ENCODE measurements at places on chromosomes 7 and 10.

- no peak for DNase-seq
Measured at GRCh38 chr10:12512332-12513002, 163.1 kb downstream of the CAMK1D start.

- DNase-seq = peak; percentile 20
Measured at GRCh38 chr7:31017032-31017675, 35.0 kb upstream of the ADCYAP1R1 start.

GRCh38 chr10:92110039-92110794, 180.7 kb downstream of the CPEB3 start:
- no peak for DNase-seq

DNA sequence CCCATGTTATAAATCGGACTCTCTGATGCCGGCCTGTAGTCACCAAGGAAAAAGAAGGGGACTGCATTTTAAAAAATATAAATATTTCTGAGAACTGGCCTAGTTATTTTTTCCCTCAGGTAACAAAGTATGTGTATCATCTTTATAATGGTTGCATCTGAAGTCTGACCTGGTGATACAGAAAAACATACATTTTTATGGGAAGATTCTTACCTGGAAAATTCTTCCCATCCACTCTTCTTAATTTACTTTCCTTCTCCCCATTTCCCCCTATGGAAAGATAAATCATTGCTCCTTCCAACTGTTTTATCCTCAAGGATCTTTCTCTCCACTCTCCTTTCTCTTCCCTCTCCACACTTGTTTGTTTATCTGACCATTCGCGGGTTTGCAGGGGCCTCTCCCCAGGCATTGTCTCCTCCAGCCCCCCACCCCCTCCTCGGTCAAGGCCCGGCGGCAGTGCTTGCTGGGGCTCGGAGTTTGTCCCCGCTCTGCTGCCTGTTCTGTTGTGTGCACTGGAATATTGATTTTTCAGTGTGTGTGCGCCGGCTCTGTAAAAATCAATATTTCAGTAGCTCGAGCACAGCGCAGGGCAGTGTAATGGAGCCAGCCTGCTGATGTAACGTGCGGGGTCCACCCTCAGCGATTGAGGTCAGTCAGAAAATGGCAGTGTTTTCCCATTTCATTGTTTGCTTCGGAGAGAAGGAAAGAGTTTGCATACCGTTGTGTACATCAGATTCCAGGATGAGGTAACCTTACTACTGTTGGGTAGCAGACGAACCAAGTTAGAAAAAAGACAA, 199.5 kb upstream of the NFE2L3 start:
- DNase-seq = no peak

DNA sequence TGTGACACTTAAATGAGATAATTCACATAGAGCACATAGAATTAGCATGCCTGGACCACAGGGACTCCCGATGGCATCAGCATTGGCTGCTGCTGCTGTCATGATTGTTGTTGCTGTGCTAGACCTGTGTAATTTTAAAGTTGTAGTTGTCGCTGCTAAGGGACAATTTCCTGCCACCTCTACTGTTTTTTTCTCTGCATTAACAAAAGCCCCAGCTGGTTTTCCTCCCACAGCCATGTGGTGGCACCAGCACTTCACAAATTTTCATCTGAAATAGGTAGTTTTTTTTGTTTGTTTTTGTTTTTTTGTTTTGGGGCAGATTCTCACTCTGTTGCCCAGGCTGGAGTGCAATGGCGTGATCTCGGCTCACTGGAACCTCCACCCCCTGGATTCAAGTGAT, 25.4 kb upstream of the PRXL2A start:
- DNase-seq = peak; percentile 63

- no peak for DNase-seq
Measured at GRCh38 chr7:100154651-100155491, 3.7 kb downstream of the TRAPPC14 start.

DNA sequence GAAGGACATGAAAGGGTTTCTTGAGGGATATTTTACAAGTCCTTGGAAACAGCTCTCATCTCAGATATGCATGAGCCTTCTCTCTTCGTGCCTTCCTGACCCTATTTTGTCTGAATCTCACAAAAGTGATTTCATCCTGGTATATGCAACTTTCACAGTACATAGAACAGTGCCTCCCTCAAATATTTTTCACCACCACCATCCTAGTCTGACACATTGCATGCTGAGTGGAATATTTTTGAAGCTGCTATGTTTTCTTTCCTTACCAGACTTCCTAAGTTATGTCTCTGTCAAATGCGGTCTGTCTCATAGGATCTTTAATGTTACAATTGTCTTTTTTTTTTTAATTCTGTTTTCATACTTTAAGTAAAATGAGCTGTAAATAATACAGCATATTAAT, 673.3 kb upstream of the LRRN3 start:
- DNase-seq = no peak

DNA sequence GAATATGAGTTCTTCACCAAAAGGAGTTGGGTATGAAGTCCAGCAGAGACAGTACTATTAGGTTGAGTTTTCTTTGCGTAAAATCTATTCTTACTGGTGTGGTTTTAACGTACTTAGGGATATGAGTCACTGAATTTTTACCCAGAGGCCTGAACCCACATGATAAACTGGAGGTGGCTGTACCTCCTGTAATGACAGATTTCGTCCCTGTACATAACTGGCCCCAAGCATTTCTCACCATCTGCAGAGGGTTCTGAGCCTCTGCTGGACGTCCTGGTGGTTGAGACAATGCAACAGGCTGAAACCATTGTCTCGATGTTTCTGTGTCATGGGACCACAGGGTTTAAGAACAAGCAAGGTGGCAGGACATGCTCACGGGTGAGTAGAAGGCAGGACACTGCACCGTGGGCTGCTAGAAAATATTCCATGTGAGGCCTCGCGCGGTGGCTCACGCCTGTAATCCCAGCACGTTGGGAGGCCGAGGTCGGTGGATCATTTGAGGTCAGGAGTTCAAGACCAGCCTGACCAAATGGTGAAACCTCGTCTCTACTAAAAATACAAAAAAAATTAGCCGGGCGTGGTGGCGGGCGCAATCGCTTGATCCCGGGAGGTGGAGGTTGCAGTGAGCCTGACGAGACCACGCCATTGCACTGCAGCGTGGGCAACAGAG, 233.9 kb downstream of the DNAJB6 start:
- DNase-seq = no peak

GRCh38 chr10:113569576-113569975, 16.7 kb downstream of the HABP2 start:
- no peak for DNase-seq

- DNase-seq = no peak
Measured at GRCh38 chr10:124596962-124597845, 135.6 kb downstream of the LHPP start.

DNA sequence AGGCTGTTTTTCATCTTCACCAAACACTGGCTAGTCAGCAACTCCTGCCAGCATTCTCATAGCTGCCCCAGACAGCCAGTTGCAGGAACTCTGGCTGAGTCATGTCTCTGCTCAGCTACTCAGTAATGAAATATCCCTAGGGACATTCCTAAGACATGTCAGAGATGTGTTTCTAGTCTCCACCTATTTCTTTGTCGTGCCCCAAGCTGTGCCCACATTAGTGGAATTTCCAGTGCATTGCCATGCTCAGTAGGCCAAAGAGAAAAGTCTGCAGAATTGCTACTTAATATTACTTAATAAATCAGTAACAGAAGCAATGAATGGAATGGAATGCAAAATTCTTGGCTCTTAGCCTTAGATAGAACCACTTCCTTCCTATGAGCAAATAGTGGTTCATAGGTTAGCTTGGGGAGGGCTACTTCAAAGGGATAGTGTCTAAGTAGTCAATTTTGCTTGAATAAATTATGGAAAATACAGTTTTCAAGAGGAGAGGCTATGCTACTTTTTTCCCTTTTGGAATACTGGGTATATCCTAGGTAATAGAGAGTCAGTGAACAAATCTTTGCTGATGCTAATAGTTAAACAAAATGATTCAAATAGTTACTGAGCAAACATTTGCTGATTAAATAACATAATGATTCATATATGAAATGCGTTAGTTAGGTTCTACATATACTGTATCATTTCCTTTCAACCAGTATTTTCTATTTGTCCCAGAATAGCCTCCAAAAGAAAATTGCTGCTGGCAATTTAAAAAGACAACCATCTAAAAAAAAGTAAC, 23.6 kb upstream of the SEMA3C start:
- no peak for DNase-seq

DNA sequence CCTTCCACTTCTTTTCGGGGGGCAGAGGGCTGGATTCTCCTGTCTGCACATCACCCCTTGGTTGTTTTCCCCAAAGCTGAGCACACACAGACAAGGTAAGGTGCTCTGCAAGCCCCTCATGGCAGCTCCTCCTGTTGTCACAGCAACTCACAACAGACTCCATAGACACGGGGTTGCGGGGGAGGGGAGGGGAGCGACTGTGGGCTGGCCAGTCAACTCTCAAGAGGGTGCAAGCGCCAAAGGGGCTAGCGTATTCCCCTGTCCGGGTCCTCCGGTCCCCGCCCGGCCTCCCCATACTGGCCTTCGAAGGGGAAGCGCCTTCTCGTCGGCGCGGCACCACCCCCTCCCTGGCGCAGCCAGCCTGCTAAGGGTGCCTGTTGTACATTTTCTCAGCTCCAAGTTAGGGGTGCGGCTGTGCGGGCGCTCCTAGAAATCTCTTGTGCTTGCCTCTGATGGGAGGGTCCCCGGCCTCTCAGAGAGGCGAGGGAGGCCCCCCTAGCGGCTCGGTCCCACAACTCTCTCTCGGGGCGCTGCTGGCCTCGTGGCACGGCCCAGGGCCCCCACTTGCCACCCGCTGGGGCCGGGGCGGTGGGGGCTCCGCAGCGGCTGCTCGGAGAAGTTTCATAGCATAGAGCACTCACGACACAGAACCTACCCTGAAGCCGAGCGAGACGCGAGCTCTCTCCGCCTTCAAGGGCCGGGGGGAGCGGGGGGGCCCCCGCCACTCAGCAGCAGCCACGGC, 498 bp downstream of the RHOBTB1 start:
- DNase-seq = no peak

DNA sequence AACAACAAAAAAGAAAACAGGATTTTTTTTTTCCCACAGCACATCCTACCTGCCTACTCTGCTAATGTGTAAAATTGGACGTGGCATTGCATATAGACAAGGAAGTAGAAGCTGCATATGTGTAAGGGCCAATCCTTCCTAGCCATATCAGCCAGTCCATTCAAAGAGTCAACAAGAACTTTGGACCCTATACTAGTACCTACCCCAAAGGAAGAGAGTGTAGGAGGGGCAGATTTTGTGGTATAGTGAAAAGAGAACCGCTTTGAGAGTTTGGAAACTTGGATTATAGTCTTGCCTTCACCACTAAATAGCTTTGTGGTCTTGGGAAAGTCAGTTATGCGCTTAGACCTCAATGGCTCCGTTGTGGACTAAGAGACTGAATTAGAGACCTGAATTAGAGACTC, 12.1 kb upstream of the MCU start:
- no peak for DNase-seq

DNA sequence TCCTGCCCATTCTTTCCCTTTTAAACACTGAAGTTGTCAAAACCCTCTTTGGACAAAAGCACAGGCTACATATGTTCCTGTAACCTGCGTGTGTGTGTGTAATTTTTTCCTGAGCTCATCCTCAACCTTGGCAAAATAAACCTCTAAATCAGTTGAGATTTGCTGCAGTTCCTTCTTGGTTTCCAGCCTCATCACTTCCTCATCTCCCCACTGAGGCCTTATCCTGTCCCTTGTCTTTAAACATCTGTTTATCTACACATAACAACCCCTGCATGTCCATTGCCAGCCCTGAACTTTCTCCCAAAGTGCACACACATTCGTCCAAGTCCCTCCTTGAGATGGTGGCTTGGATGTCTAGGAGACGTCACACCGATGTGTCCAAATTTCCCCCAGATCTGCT, 35.5 kb downstream of the LYZL2 start:
- DNase-seq = no peak

- no peak for DNase-seq
Measured at GRCh38 chr10:48694371-48695030, 9.8 kb downstream of the WDFY4 start.

- DNase-seq = no peak
Measured at GRCh38 chr7:947391-948210, 6.9 kb downstream of the ADAP1 start.

DNA sequence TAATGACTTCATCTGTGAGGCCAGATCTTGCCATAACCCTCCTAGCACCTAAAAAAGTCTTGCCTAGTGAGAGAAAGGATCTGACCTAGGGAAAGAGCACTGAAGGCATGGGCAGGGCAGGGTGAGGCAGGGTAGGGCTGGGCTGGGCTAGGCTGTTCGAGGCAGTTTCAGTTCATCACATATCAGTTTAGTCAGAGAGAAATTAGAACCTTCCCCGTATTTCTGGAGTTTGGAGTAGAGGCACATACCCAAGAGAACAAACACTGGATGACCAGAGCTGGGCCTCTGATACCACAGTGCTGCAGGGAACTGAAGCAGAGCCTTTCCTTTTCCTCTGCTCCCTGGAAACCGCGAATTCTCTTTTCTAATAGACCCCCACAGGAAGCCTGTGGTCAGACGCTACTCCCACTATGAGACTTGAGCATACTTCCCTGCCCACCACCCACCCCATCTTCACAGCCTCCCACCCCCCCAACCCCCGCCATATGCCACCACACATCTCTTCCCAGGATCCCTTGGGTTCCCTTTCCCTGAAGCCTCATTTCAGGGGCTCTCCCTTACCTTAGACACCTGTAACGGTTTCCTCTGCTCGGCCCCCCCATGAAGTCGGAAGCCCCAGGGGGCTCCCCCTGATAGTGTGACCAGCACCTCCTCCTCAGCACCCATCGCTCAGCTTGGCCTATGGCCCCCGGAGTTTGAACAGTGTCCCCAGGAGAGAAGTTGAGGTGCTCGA, 406 bp downstream of the SYNPO2L start:
- DNase-seq = no peak

GRCh38 chr10:63722537-63722936, 201.3 kb downstream of the REEP3 start:
- no peak for DNase-seq

GRCh38 chr10:131689016-131689415, 211.8 kb upstream of the PPP2R2D start:
- DNase-seq = no peak

- no peak for DNase-seq
Measured at GRCh38 chr10:112279433-112279832, 3.8 kb upstream of the TECTB start.

- DNase-seq = no peak
Measured at GRCh38 chr10:125086691-125087090, 73.7 kb downstream of the CTBP2 start.

GRCh38 chr10:46006219-46006618, 24.2 kb downstream of the NCOA4 start:
- DNase-seq = no peak
